H1 (cell line): ENCODE measurements at places on chromosomes 3 and 15.
A peak's percentile ranks its signal among the peaks of the same experiment; 100 is the strongest.

DNA sequence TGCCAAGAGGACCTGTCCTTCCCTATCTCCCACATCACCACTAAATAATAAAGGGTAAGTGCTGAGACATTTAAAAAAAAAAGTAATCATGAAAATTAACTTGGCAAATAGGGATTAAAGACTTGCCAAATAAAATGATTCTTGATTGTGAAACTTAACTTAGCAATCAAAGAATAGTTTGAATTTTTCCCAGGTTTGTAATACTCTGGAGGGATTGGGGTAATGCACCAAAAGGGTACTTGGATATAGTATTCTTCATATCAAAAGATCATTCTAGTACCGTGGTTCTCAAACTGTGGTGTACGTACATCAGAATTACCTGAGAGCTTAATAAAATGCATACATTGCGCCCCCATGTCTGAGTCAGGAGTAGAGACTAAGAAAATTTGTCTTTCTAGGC, 28.5 kb downstream of the CALML4 start:
- no peak for DNase-seq
- no peaks in the 10 kb centered on the region for H3K27me3 ChIP-seq
- no peak overlapping the region for H3K27ac ChIP-seq
- peaks cover 17% of the 10 kb centered on the region; the same call in 1 of the 2 replicates for H3K36me3 ChIP-seq
- no peak overlapping the region for H3K4me3 ChIP-seq
- H3K4me1 ChIP-seq, result no peaks in the 10 kb centered on the region

DNA sequence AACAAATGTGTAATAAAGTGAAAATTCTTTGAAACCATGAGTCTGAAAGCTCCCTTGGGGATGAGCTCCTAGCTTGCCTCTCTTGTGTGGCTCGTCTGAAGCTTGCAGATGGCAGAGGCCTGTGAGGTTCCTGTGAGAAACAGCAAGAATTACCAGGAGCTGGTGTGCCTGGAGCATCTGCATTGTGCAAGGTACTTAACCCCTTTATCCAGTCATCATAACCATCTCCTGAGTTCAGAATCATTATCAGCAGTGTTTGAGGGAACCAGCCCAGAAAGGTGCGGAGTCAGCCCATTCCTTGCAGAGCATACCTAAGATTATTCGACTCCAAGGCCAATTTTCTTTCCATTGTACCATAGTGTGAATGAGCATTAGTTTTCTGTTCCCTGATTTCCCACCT, 51.7 kb upstream of the TRA2B start:
- no peak overlapping the region for H3K27ac ChIP-seq
- H3K27me3 ChIP-seq, result no peaks in the 10 kb centered on the region
- DNase-seq, result no peak
- H3K4me1 ChIP-seq, result no peaks in the 10 kb centered on the region
- H3K36me3 ChIP-seq, result no peaks in the 10 kb centered on the region

DNA sequence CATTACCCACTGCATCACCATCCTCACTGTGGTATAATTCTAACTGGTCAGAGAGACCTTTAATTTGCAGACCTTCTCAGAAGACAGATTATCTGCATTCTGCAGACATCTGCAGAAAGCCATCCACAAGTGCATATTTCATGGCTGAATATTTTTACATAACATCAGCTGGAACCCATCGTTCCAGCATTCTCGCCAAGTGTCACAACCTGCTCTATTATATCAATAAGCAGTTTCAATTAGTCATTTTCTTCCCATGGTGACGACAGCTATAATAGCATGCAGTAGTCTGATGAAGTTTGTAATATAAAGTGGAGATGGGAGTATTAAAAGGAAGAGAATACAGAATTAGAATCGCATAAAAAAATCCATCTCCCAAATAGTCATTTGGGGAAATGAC, 334.7 kb downstream of the FHIT start:
- no peaks in the 10 kb centered on the region for H3K27me3 ChIP-seq
- no peak for DNase-seq
- H3K36me3 ChIP-seq, result no peaks in the 10 kb centered on the region
- no peak overlapping the region for H3K4me3 ChIP-seq

DNA sequence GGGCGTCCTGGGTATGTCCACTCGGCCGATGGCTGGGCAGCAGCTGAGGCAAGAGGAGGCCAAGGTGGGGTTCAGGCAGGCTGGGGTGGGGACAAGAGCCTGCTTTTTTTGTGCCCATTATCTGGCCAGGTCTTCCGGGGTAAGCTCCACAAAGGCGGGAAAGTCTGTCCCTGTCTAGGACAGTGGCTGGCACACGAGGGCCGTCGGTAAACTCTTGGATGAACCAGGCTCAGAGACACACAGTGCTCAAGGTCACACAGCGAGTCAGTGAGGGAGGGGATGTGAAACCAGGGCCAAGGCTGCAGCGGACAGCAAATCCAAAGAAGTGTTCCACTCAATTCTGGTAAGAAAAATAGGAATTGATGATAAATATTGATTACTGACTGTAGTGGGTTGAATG, 2.9 kb downstream of the DNAJB8 start:
- no peak overlapping the region; the same call in 1 of the 2 replicates for H3K27ac ChIP-seq
- H3K4me3 ChIP-seq, result no peak overlapping the region
- H3K4me1 ChIP-seq, result no peaks in the 10 kb centered on the region
- peaks cover 11% of the 10 kb centered on the region; the same call in 1 of the 2 replicates for H3K27me3 ChIP-seq

DNA sequence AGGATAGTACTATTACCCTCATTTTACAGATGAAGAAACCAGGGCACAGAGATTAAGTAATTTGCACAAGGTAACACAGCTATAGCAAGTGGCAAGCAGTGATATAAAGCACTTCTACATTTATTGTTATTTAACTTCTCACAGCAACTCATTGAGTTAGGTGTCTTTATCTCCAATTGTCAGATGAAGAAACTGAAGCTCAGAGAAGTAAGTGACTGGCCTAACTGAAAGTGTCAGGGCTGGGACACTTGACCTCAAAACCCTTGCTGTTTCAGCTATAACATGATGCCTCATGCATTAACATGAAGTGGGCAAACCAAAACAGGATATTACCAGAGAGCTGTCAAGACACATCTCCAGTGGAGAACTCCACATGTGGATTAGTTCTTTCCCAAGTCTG, 65.8 kb upstream of the LEKR1 start:
- H3K27me3 ChIP-seq, result no peaks in the 10 kb centered on the region
- H3K4me1 ChIP-seq, result no peaks in the 10 kb centered on the region; the same call in 1 of the 2 replicates
- no peak for DNase-seq

GRCh38 chr3:32872487-32873382, 54.9 kb downstream of the TRIM71 start:
- H3K27ac ChIP-seq, result 0 out of 2 replicates have a peak overlapping the region, but pooled peaks have one; percentile 2
- H3K4me1 ChIP-seq, result peaks cover 27% of the 10 kb centered on the region
- H3K27me3 ChIP-seq, result no peaks in the 10 kb centered on the region

DNA sequence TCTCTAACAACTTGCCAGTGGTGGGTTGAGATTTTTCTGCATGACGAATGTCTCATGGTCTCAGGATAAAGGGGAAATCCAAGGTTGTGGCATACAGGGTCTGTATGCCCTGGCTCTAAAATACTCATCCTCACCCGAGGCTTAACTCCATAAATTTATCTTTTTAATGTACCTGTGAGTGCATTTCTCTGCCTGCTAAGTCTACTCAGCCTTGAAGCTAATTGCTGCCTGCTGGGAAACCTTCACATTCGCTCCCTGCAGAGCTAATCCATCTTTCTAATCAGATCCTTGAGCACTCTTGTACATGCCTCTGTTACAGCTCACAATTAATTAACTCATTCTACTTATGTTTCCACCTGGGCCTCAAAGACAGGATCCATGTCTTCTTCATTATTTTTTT, 93.8 kb downstream of the CMSS1 start:
- H3K4me1 ChIP-seq, result no peaks in the 10 kb centered on the region; the same call in 1 of the 2 replicates
- no peak overlapping the region for H3K4me3 ChIP-seq
- no peak for DNase-seq
- no peak overlapping the region for H3K27ac ChIP-seq

DNA sequence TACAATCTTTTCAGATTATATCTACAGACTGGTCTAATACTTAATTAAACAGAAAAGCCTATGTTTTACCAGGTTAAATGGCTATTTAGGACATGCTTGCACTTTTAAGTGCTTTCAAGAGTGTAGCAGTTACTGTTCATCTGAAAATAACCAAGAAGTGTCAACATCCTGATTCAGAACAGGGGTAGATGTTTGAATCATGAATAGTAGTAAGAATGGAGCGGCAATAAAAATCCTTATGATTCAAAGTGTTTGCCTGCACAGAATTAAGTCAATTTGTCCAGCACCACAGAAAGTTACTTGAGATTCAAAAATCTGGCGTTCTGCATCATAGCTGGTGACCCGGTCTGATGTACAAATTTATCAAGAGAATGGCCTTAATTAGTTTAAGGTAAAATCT, 48.3 kb downstream of the GREM1 start:
- no peaks in the 10 kb centered on the region for H3K36me3 ChIP-seq
- no peaks in the 10 kb centered on the region for H3K27me3 ChIP-seq
- DNase-seq, result no peak
- no peaks in the 10 kb centered on the region for H3K4me1 ChIP-seq
- no peak overlapping the region for H3K4me3 ChIP-seq

DNA sequence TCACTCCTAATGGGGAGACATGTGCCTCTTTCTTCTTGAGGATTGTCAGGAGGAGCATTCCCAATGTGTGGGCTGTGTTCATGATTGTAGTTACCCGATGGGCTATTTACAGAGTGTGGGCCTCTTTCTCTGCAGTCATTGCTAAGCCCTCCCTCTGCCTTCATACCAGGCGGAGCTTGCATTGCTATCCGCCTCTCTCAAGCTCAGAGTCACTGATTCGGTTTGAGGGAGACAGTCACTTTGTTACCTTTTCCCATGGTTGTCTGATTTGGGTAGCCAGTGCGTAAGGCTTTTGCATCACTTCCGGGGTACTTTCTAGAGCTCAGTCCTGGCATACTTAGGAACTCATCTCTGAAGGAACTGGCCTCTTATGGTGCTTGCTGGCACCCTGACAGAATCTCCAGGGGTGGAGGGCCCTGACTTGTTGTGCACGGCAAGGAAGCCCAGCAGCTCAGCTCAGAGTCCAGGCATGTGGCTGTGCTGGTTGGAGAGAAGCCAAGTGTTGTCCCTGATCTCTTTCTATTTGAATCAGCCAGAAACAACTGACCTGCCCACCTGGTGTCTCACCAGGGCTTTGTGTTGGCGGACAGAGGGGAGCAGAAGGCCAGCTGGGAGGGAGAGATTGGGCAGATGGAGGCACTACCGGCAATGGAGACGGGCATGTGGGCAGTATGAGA, 79.8 kb downstream of the EPHB1 start:
- H3K4me1 ChIP-seq, result no peaks in the 10 kb centered on the region
- no peaks in the 10 kb centered on the region for H3K27me3 ChIP-seq
- H3K36me3 ChIP-seq, result no peaks in the 10 kb centered on the region
- no peak for DNase-seq
- no peak overlapping the region for H3K4me3 ChIP-seq

DNA sequence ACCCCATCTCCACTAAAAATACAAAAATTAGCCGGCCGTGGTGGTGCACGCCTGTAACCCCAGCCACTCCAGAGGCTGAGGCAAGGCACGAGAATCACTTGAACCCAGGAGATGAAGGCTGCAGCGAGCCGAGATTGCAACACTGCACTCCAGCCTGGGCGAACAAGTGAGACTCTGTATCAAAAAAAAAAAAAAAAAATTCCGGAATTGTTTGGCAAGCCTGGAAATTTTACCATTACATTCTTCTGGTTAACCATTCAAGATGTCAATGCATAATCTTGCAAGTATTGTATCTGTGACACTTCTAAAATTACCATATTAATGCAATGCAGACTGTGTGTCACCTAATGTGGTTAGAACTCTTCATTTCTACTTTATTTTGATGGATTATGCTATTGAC, 67.0 kb downstream of the CSNK1G1 start:
- DNase-seq, result no peak
- no peaks in the 10 kb centered on the region for H3K27me3 ChIP-seq
- no peak overlapping the region for H3K27ac ChIP-seq
- H3K36me3 ChIP-seq, result no peaks in the 10 kb centered on the region
- H3K4me1 ChIP-seq, result peaks cover 3% of the 10 kb centered on the region; the same call in 1 of the 2 replicates
- H3K4me3 ChIP-seq, result no peak overlapping the region

DNA sequence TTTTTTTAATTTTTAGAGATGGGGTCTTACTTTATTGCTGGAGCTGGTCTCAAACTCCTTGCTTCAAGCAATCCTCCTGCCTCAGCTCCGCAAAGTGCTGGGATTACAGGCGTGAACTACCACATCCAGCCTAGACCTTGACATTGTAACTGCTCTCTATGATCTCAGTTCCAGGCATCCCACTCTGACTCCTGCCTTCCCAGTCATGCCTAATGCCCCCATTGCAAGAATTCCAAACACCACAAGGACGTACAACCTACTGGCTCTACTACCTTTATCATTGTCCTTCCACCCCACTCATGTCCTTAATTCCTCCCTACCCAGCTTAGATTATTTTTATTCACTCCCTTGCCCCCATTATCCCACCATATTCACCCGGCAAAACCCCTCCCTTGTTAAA, 21.6 kb downstream of the NKIRAS1 start:
- no peak overlapping the region for H3K27ac ChIP-seq
- no peaks in the 10 kb centered on the region for H3K27me3 ChIP-seq
- H3K4me1 ChIP-seq, result no peaks in the 10 kb centered on the region; the same call in 1 of the 2 replicates
- H3K36me3 ChIP-seq, result peaks cover 10% of the 10 kb centered on the region; the same call in 1 of the 2 replicates

DNA sequence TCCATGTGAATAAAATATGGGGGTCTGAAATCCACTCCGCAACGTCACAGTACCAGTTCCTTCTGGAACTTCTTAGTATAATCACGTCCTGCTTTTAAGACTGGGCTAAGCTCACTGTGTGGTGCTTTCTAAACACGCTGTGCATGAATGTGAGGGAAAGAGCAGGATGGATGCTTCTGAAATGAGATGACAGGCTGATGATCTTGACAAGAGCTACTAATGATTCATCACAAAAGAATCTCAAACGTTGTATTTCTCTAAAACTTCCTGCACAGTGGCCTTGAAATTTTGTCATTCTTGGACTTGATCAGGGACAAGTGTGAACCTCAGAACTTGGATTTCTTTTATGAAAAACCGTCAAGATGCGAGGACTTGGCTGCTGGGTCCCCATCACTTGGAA, 221.4 kb downstream of the CADPS start:
- H3K4me1 ChIP-seq, result no peaks in the 10 kb centered on the region
- no peak for DNase-seq
- no peaks in the 10 kb centered on the region for H3K36me3 ChIP-seq
- no peak overlapping the region for H3K4me3 ChIP-seq
- H3K27me3 ChIP-seq, result no peaks in the 10 kb centered on the region
- H3K27ac ChIP-seq, result no peak overlapping the region

GRCh38 chr15:67091980-67092677, 26.7 kb downstream of the SMAD3 start:
- H3K4me3 ChIP-seq, result no peak overlapping the region
- no peaks in the 10 kb centered on the region for H3K27me3 ChIP-seq
- no peak overlapping the region for H3K27ac ChIP-seq

GRCh38 chr15:48285329-48286214, 45.7 kb upstream of the DUT start:
- no peaks in the 10 kb centered on the region for H3K27me3 ChIP-seq
- no peaks in the 10 kb centered on the region for H3K36me3 ChIP-seq
- peaks cover 10% of the 10 kb centered on the region for H3K4me1 ChIP-seq
- no peak overlapping the region for H3K4me3 ChIP-seq

DNA sequence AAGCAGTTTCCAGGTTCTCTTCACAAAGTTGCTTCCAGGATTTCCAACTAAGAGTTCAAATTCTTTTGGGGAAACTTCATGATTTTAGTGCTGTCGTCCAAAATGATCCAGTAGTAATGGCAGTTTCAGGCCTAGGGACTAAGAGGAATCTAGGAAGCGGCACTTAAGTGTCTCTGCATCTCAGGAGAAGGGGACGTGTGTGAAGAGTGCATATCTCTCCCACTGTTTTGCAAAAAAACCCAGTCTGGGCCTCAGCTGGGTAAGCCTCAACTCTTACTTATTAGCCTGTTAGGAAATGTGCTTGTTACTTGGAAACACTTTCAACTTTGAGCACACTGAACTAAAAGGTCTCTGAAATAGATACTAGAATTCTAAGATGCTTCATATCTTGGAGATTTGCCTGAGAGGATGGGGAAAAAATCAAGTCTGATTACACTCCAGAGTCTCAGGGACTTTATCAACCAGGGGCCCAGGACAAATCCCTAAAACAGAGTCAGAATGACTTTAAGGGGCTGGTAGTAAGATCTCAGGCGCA, 81.8 kb downstream of the WDR76 start:
- DNase-seq, result no peak
- H3K4me1 ChIP-seq, result peaks cover under 1% of the 10 kb centered on the region; the same call in 1 of the 2 replicates
- no peaks in the 10 kb centered on the region for H3K36me3 ChIP-seq
- no peak overlapping the region for H3K27ac ChIP-seq
